ENCODE measurements at places on chromosomes 11 and 22.

DNA sequence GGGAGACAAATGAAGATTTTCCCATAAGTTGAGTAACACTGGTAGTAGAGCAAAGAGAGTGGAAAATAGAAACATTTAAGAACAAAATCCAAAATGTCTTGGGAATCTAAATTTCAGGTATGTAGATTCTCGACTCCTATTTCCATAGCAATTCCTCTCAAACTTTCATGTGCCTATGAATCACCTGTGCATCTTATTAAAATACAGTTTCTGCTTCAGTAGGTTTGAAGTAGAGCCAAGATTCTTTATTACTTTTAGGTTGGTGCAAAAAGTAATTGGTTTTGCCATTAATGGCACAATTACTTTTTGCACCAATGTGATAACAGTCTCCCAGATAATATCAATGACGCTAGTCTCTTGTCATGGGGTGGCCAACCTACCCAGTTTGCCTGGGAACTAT is 115.3 kb upstream of the SLC5A12 start:
- DNase-seq = no peak

DNA sequence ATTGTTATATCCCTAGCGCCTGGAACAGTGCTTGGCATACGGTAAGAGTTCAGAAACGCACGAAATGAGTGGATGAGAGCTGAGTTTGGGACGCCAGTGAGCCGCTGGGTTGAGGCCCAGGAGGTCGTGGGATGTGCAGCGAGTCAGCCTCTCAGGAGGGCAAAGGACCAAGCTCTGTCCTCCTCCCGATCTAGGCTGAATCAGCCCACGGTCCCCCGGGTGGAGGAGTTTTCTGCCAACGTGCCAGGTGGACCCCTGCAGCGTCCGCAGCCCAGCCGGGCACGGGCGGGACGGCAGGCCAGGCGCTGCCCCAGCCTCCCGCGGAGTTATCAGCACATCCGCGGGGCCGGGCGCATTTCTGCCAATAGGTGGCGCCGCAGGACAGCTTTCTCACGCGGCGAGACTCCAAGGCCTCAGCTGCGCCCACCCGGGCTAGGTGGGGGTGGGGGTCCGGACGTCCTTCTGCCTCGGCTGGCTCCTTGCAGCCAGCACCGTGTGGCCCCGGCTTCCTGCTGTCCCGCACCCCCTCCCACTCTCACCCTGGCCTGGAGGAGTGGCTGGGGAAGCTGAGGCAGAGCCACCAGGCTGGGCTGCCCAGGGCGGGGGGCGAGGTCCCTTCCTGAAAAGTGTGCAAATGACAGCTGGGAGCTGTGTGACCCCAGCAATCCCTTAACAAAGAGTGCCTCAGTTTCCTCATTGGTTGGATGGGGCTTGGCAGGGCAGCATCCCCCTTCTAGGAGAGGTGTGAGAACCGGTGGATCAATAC is 2.2 kb upstream of the RPS19BP1 start:
- DNase-seq = peak; percentile 92

GRCh38 chr11:85949798-85950197 is 94.6 kb downstream of the CCDC83 start:
- DNase-seq = no peak

DNA sequence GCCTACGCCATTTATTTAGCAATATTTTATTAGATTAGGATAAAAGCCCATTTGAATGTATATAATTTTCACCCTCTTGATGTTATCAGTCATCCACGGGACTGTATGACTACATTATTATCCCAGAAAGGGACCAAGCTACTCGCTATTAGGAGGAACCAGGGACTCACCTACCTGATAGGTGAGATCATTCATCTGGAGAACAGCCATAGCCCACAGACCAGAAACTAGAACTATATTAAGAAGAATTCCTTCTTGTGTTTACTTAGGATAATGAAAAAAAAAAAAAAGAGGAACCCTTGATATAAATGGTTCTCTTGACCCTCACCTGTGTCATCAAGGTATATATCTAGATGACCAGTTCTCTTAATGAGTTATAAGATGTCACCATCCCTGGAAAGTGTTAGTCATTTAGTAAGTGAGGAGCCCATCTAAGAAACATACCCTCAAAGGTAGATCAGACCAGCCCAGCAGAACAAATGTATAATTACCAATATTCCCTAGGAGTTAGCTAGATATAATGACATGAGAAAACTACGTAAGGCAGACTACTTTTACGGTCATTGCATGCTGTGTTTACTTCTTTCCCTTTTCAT is 8.0 kb downstream of the SIK3 start:
- no peak for DNase-seq

GRCh38 chr22:18995327-18995711 is 59.2 kb upstream of the PRODH start:
- DNase-seq = no peak

DNA sequence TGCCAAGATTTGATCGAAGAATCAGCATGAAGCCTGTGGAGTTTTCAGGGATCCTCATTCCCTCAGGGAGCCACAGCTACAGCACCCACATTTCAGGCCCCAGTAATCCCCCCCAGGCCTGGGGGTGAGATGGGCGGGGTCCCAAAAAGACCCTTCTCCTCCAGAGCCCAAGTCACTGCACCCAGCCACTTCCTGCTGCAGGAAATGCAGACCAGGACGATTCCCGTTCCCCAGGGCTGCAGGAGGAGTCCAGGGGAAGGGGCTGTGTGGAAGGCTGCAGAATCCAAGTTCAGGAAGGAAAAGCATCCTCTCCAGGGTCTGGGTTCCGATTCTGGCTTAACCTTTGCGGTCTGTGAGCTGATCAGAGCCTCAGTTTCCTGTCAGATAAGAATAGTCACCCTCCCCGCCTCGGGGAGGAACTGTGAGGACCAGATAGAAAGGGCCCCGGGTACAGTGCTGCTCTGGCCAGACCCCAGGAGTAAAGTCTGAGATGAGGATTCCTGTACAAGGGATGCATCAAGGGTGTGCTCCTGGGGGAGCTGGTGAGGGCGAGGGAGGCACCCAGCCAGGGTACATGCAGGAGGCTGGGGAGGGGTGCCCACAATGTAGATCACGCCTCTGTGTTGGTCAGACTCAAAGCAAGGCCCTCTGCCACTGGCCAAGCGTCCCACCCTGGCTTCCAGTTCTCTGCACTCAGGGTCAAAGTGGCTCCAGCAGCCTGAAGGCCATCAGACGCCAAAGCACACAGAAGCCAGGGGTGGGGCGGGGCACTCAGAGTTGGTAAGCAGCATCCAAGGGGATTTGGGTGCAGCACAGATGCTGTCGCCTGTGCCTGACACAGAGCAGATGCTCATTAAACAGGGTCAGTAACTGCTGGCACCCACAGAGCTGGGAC is 30.1 kb upstream of the TP53I11 start:
- no peak for DNase-seq

DNA sequence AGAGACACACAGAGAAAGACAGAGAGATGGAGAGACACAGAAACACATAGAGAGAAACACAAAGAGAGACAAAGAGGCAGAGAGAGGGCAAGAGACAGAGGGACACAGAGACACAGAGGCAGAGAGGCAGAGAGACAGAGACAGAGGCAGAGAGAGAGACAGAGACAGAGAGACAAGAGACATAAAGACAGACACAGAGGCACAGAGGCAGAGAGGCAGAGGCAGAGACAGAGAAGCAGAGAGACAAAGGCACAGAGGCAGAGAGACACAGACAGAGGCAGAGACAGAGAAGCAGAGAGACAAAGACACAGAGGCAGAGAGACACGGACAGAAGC is 6.3 kb downstream of the TNNI2 start:
- no peak for DNase-seq

- peak; percentile 36 for DNase-seq
These were observed 95.6 kb downstream of the KCNQ1 start for GRCh38 chr11:2540223-2540991.

DNA sequence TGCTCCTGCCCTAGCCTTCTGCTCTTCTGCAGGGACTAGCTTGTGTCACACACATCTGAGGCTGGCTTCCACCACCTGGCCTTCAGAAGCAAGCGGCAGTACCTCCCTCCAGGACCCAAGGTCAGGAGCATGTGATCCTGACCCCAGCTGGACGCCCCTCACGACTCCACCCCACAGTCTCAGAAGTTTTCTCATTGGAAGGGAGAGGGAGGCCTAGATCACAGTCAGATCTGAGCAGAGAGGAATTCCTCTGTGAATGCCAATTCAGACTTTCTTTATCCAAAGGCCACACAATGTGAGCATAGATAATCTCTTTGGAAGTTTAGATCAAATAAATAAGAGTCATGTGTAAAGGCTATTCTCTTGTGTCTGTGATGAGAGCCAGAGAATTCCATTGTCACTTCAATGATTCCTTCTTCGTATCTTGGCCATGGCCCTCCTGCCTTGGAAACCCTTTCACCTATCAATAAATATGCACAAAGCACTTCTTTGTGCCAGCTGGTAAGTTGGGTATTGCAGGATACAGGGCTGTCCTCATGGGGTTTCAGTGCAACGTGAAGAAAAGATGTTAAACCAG is 142.9 kb downstream of the SNX19 start:
- DNase-seq = no peak

- DNase-seq = no peak
These were observed 8.5 kb downstream of the TMEM258 start for GRCh38 chr11:61783717-61784505.

DNA sequence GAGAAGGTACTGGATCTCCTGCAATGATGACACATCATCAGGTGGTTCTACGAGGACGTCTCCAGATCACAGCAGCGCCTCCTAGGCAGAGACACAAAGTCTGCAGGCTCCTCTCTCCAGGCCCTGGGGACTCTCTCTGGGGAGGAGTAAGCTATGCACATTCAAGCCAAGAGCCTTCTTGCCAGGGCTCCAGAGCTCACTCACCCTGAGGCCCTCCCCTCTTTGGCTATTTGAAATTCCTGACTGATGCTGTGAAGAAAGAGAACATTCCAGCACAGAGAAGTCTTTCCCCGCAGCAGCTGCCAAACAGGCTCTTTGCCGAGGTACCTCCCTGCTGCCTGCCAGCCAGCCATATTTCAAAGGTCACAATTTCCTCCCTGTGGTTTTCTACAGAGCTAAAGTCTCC is 204.9 kb downstream of the CSNK2A3 start:
- peak; percentile 88 for DNase-seq

DNA sequence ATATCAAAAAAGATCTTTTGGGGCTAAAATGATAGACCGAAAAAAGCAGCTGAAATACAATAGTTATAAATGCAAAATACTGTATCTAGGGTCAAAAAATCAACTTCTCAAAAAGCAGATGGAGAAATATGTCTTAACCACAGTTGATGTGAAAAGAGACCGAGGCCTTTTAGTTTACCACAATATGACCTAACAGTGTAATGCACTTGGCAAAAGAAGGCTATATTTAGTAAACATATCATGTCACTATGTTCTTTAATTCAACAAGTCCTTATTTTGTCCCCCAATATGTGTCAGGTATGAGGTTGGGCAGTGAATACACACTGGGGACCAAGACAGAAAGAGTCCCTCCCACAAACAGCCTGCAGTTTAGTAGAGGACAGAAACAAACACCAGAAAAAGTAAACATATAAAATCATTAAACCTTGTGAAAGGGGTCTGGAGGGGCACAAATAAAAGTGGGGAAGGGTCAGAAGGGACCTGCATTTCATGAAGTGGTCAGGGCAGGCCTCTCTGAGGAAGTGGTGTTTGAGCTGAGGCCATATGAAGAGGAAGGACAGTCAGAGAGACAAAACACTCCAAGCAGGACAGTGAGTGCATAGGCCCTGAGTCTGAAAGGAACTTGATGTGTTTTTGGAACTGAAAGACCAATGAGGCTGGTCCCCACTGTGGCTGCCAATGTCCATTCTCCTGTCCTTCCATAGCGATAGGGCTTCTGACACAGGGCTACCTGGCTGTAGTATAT is 53.4 kb downstream of the LIF start:
- DNase-seq = no peak

DNA sequence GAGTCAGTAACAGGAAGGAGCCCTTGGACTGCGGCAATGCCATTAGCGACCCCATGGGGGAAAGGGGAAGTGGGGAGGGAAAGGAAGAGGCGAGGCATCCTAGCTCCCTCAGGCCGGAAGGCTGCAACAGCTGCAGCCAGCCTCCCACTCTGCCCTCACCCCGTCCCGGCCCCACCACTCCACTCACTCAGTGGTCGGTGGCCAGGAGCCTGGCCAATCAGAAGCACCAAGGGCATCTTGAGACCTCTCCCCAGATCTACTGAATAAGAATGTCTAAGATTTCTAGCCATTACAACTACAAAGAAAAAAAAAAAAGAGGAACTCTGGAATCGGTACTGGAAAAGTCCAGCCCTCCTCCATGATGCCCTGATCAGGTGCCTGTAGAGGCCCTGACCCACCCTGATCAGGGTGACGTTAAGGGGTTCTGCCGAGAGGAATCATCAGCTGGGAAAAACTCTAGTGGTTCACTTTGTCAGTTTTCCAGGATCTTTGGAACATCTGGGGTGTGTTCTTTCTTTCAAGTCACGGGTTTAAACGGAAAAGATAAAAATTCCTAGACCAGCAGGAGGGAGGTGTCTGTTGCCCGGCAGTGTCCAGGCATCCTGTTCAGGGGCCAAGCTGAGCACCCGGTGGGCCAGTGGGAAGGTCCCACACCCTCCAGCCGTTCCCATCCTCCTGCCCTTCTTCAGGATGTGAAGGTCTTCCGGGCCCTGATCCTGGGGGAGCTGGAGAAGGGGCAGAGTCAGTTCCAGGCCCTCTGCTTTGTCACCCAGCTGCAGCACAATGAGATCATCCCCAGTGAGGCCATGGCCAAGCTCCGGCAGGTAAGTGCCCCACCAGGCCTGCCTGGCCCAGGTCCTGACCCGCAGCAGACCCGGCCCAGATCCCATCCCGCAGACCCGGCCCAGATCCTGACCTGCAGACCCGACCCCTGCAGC is 14.4 kb downstream of the OAF start:
- peak; percentile 70 for DNase-seq

GRCh38 chr11:75966537-75967287 is 151.7 kb downstream of the UVRAG start:
- DNase-seq = no peak

DNA sequence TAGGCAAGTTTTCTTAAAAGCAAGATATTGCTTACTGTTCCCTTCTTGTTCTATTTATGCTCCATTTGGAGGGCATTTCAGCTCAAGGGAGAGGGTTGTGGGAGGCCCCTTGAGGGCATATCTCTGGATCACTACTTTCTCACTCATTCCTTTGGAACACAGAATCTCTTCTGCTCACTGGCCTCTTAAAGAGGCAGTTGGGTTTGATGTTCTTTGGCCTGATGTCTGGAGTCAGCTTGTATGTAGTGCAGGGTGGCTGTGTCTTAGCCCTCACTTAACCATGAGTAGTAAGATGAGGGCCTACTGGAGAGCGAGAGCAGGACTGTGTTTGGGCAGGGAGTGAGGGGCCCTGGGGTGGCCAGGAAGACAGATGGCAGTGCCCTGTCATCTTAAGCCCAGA is 3.6 kb downstream of the INCENP start:
- DNase-seq = no peak

GRCh38 chr11:22859756-22860155 is 518 bp downstream of the CCDC179 start:
- no peak for DNase-seq

- DNase-seq = no peak
These were observed 5.9 kb upstream of the BDNF start for GRCh38 chr11:27705873-27706820.

GRCh38 chr22:26567610-26568009 is 22.3 kb downstream of the TPST2 start:
- no peak for DNase-seq

- no peak for DNase-seq
These were observed 29.2 kb downstream of the HSD17B12 start for GRCh38 chr11:43709689-43710088.
